HTR-8/SVneo (cell line): ENCODE measurements at places on chromosomes 3 and 15.

DNA sequence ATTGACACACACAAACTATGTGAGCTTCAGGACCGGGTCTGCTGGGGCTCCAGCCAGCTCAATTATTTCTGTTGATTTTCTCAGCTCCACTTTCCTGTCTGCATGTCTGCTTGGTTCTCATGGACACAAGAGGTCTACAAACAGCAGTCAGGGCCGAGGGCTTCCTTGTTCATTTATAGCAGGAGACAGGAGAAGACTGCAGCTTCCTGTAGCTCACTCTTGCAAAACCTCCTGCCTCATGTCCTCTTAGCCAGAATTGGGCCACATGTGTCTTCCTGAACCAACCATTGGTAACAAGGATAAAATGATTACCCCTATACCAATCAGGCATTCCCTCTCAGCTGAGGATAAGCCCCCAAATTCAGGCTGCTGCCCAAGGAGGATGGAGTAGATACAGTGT is 182.8 kb downstream of the TLE3 start:
- no peak for DNase-seq

- DNase-seq: peak; percentile 45
Observed at GRCh38 chr3:166829896-166830295, 550.2 kb downstream of the ZBBX start.

DNA sequence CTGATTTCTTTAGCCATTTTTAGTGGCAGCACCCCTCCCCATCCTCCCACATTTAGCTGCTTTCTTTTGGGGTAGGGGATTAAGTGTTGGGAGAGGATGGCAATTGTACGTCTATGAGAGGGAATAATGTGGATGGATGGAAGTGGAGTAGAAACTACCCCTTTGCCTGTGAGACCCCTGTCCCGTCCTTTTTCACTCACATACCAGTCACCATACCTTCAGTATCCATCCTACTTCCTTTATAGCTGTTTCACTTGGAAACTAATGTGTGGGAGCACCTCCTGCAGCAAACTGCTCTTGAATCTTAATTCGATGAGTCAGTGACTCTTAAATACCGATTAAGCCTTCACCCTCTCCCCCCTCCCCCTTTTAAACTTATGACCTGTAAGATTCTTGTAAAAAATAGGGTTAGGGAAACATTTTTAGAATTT is 730 bp downstream of the SPRED1 start:
- no peak for DNase-seq

- DNase-seq: no peak
Observed at GRCh38 chr3:48426944-48427629, 2.8 kb downstream of the PLXNB1 start.

DNA sequence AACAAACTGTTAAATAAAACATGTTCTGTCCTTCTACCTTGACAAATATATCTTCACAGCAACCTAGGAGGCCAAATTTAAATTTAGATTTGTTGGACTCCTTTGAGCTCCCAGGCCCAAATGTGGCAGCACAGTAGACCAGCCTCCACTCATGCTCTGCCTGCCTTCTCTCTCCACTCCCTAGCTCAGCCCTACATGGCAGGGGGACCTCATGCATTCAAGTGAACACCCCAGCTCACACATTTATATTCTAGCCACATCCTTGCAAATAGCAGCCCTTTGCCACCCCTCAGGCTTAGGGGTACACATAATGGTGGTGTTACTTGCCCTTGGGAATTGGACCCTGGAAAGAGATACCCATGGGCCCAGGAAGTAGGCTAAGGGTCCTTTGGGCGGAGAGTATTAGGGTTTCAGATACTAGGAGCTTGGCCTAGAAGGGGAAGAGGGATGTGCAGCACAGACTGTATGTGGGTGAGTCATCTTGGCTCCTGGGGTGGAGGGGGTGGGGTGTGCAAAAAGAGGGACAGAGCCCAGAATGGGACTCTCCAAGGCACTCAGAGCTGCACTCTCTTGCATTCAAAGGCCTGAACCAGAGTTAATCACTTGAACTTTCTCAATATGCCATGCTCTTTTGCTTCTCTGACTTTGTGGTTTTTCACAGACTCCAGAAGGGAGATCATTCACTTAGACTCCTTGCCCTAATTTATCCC is 268.4 kb upstream of the ROPN1 start:
- peak; percentile 29 for DNase-seq

- peak; percentile 41 for DNase-seq
Observed at GRCh38 chr15:98689431-98689861, 41.1 kb downstream of the IGF1R start.

DNA sequence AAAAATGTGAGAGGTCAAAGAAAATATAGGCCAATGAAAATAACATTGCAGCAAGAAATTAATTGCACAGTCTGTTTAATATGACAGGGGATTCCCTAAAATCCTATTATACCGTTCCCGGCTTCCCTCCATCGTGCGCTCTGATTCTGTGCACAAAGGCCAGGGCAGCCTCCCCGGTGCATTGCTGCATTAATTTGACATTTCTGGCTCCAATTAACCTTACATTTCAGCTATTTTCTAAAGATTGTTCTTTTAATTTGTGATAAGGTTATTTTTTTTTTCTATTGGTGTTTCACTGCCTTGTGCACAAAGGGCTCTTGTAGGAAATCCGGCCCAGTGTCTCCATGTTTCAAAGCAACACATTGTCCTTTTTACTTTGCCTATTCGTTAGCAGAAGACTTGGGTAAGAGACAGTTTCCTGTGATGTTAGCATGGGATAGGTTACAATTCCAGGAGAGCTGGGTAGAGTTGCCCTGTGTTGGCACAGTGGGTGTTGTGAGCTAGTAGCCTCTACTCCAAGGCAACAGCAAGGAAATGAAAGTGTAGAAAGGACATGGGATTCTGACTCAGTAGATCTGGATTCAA is 257.3 kb upstream of the IGF1R start:
- DNase-seq: no peak

DNA sequence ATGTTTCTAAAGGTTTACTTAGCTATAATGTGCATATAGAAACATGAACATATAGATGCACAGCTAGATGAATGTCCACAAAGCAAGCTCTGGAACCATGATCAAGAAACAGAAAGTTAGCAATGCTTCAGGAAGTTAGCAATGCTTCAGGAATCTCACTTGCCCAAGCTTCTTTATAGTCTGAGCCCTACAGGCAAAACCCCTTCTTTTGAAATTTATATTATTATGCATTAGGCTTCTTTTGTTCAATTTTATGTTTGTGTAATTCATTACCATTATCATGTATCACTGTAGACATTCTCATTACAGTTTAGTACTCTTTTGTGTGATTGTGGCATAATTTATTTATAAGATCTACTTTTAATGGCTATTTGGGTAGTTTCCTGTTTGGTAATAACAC is 286.4 kb upstream of the BCHE start:
- peak; percentile 3 for DNase-seq

GRCh38 chr15:69080295-69081248 is 66.1 kb downstream of the NOX5 start:
- DNase-seq: no peak

DNA sequence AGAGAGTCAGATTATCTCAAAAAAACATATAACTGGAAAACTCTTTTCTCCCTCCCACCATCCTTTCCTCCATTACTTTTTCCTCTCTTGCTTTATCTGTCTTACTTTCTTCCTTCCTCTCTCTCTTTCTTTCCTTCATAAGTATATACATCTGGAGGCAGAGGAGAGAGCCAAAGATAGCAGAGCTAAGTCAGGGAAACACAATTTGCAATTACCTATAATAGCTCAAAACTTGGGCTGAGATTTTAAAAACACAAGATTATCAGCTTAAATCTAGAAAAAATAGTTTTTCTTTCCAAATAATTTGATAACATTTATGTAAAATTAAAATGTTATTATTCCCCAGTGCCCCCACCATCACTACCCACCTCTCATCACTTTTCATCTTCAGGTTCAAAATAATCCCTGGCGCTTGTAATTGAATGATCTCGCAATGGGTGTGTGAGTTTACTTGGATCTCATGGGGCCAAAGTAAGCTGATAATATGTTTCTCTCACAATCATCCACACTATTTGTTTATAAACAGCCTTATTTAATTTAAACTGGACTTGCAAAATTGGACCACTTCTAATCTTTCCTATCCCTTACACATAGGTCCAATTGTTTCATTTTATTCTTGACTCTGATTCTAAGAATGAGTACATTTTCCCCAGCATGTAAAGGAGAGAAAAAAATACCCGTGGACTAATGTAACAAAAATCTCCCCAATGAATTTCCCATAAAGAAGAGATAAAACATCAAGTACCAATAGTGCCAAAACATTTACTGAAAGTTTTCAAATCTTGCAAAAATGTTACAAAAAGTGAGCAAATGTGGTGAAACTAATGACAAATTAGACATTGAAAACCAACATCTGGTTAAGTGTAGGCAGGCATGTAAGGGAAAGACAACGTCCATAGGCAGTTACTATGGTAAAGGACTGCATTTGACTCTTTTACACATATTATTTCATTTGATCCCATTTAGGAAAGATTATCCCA is 236.9 kb downstream of the DTWD1 start:
- no peak for DNase-seq

DNA sequence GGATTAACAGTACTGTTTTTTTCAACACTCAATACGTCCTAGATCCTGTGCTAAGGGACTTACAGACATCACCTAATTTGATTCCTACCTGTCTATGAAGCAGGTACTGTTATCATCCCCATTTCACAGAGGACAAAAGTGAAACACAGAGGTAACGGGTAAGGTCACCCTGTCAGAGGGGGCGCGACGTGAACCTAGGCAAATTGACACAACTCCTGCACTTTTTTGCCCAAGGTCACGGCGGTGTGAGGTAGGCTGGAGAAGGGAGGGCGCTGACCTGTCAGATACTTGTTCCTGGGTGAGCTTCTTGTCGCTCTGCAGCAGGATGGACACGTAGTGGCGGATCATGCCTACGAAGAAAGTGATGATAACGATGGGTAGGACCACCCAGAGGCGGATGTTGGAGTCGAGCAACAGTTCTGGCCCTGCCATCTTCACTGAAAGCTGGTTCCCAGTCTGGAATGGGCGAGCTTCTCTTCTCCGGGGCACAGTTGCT is 363 bp downstream of the EMC3 start:
- no peak for DNase-seq

GRCh38 chr3:143349455-143349854 is 229.9 kb downstream of the CHST2 start:
- no peak for DNase-seq

- no peak for DNase-seq
Observed at GRCh38 chr3:11508346-11509172, 135.2 kb downstream of the VGLL4 start.

- DNase-seq: no peak
Observed at GRCh38 chr3:147119989-147120388, 286.4 kb downstream of the ZIC4 start.

DNA sequence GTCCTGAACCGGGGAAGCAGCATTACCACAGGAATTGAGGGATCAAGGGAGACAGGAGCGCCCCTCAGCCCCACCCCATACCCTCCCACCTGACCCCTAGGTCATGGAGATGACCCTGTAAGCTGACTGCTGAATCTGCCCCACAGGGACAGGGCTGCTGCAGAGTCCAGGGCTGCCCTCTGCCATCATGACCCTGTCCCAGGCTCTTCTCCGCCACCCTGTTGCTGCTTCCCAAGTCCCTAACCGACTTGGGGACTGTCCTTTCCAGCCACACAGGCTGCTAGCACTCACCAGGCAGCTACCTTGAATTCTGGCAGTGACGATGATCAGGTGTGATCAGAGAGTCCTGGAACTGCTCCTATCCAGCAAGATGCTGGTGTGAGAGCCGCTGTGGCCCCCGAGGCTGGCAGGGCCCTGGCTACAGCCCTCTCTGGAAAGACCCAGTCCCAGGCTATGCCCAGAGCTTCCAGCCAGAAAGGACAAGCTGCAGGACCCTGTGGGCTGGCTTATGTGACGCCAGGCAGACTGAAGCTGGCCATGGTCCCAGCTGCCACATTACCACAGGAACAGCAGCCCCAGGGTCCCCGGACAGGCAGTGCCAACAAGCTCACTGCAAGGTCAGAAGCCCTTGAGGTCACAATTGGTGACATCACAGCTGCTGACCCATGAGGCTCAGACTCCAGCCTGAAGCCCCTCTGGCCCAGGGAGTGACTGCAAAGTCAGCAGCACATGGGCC is at the start of gene C3orf22:
Gene C3orf22, minus strand, starts transcription at position 597 of the 736 bp plus-strand sequence. CDS start 5,542 bp downstream, outside the sequence.
- DNase-seq: no peak

DNA sequence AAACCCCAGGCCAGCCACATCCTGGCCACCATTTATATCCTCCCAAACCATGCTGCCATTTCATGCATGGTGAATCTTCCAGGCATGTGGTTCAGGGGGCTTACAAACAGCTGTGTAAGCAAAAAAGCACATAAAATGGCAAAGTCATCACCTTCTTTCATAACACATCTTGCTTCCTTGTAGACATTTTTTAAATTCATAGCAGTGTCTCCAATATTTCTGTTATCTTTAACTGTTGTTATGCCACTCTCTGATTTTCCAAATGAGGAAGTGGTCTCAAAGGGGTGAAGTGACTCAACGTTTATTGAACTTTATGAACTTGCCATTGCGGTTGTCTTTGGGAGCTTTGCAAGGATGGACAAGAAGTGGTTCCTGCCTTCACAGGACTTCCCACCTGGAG is 264.4 kb downstream of the MEX3B start:
- DNase-seq: no peak

GRCh38 chr15:62558640-62559380 is 393.7 kb upstream of the C2CD4B start:
- DNase-seq: no peak

GRCh38 chr3:88149101-88149508 is 654 bp upstream of the C3orf38 start:
- DNase-seq: peak; percentile 13

DNA sequence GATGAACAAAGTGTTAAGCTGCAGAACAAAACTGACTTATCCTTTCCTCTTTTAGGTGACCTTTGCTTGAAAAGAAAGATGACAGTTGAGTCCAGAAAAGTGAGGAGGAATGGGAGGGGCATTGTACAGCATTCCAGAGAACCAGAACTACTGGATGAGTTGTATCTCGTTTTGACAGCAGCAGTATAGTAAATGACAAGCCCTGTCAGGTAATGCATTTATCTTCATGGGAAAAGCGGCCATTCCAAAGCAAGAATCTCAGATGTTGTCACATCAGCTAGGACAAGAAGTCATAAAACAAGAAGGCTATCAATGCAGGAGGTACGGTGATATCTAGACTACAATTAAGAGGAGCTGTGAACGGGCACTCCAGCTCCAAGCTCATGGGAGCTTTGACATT is 421.5 kb downstream of the MAGI1 start:
- DNase-seq: no peak

- no peak for DNase-seq
Observed at GRCh38 chr15:50624616-50625168, 61.9 kb downstream of the TRPM7 start.

GRCh38 chr3:70571696-70572095 is 259.3 kb upstream of the MDFIC2 start:
- no peak for DNase-seq

DNA sequence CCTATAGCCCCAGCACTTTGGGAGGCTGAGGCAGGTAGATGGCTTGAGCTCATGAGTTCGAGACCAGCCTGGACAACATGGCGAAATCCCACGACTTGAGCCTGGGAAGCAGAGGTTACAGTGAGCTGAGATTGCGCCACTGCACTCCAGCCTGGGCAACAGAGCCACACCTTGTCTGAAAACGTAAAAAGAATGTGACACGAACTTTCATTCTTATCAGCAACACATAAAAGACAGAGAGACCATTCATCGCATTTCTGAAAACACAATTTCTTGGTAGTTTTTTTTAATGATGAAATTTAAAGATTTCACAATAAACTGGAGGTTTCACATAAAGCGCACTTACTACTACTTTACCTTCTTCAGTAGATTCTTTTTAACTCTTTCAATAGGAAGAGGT is 18.4 kb downstream of the HLTF start:
- DNase-seq: no peak
